ENCODE measurements at places on chromosomes 5 and 9.

DNA sequence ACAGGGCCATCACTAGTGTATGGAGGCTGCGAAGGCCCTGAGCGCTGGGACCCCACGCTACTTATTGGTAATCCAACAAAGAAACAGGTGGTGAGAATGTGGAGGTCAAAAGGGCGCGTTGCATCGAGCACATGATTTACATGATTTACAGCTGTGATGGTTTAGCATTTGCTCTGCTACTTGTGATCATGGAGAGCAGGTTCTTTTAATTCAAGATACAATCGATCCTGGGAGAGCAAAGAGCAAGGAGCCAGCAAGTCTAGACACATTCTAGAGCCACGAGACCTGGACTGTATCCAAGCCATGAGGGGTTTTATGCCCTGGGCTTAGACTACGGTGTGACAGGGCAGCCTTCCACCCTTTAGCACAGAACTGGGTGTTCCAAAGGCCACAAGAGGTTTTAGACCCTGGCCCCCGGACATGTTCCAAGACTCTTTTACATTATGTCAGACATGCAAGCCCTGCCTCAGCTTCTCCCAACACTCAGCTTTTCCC is 47.0 kb upstream of the CLK4 start:
- DNase-seq: no peak

DNA sequence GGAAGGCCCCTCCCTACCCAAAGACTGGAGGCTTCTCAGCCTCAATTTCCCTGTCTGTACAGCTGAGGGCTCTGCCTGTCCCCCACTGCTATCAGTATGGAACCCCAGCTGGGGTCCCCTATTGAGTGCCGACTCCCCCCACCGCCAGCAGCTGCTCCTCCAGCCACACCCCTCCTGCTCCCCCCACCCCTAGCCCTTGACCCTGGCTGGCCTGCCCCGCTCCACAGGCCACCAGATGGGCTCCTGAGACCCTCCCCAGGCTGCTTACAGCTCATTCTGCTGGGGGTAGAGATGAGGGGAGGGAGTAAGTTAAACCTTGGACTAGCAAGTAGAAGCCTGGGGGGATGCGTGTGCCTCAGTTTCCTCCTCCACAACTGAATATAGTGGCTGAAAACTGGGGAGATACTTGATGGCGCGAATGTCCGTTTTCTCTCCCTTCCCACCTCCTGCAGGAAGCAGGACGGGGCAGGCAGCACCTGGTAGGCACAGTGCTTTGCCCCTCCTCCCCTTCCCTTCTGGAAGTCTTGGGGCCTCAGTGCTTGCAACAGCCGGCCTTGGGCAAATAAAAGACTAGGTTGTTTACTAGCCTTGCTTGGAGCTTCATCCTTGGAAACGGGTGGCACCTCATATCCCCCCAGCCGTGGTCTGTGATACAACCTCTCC is 19.1 kb downstream of the URM1 start:
- DNase-seq: no peak

DNA sequence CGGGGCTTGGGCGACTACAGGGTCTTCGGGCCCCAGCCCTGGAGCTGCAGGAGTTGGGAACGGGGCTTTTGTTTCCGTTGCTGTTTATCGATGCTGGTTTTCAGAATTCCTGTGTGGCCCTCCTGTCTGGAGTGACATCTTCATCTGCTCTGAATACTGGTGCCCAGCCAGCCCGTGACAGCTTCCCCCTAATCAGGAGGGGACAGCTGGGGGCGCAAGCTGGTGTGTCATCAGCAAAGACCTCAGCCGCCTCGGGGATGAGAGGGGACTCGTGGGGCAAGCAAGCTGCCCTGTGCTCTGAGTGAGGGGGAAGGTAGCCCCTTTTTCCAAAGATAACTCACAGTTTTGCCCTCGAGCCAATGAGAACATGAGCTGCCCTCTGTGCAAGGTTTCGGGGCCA is 110.7 kb downstream of the RXRA start:
- no peak for DNase-seq

DNA sequence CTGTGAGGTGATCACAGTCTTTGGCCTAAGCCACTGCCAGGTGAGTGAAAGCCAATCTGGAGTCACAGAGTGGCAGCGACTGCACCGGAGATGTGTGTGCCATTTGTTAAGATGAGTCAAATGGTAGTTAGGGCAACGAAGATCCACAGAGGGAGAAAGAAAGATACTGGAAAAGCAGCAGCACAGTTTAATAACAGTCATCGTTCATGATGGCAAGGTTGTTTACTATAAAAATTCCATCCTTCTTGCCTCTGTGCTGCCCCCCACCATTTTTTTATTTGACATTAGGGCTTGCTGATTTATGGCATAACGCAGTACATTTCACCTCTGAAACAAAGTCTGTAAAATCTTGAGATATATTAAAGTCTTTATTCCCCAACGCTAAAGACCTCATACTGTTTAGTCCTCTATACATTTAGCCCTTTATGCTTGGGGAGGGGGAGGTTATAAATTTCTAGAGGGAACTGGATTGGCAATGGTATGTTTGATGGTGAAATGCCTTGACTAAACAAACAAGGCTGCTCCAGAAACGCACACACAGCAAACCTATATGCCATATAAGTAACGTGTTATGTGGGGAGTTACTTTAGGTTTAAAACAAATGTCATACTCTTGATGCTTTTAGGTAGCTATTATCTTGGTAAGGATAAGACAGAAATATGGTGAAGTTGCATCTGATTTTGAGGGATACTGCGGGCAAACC is 55.8 kb upstream of the ABL1 start:
- DNase-seq: no peak

- no peak for DNase-seq
Observed at GRCh38 chr9:12224449-12224848, 468.7 kb upstream of the TYRP1 start.

GRCh38 chr5:172607213-172607793 is 33.8 kb upstream of the NEURL1B start:
- no peak for DNase-seq

- peak; percentile 93 for DNase-seq
Observed at GRCh38 chr9:136991993-136992818, at the start of gene PAXX. Gene PAXX, plus strand, starts transcription at chr9:136992422. Its CDS starts 22 bp downstream, at chr9:136992444.

DNA sequence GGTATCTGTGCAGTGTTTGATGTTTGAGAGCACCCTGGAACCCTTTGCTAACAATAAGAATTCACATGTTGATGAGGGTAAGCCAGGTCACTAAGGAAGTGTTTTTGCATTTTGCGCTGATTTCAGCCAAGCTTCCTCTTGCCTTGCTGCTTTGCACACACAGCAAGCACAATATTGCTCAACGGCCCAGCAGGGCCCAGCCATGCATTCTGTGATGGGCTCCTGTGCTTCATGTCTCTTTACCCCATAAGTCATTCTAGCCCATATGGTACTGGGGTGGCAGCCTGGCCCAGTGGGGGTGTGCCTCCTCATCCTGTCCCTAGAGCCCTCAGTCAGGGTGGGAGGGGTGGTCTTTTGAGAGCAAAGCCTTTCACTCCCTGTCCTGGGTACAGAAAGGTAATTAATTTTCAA is 481.3 kb downstream of the GADD45G start:
- no peak for DNase-seq

DNA sequence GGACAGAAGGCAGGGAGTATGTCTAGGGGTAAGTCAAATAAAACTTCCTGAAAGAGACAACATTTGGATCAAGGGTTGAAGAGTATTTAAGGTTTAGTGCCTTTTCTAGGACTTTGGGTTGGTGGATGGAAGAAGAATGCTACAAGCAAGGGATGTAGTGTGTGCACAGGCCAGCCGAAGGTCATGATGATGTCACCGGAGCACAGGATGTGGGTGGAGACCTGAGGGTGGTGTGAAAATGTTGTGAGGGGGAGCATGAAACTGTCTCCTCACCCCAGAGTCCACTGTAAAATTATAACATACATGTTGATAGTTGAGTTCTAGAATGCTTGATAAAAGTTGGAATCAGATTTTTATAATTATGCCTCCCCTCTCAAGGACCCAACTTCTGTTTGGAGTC is 553.3 kb upstream of the SGCD start:
- DNase-seq: no peak

DNA sequence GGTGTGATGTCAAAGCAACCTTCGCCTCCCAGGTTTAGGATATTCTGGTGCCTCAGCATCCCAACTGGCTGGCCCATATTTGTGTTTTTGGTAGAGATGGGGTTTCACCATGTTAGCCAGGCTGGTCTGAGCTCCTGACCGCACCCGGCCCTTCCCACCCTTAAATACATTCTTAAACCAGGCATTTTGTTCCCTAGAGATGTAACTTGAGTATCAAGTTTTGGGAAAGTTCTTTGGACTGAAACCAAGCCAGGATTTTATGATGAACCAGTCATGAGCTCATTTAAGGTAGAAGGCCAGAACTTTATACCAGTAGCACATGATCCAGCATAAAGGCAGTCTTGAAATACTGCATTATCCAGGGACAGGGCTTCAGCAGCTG is 3.5 kb downstream of the RPL7A start:
- DNase-seq: no peak

DNA sequence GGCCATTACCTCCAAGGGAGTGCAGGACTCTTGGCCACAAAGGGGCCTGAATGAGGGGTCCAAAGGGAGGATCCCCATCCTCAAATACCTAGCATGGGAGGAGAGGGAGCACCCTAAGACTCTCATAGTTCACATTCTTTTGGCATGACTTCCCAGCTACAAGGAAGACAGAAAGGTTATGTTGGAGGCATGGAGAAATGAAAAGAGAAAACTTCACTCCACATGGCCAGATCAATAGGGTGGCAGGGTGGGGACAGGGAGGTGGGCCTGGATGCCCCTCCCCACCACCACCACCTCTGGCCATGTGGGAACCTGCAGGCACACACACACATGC is 97.6 kb downstream of the PAX5 start:
- DNase-seq: no peak

GRCh38 chr5:132369474-132370180 is at the start of gene SLC22A5:
Gene SLC22A5, plus strand, starts transcription at chr5:132369710. Its CDS starts 263 bp downstream, at chr5:132369973.
- peak; percentile 62 for DNase-seq

GRCh38 chr5:179699616-179700237 is 960 bp downstream of the CANX start:
- DNase-seq: no peak

DNA sequence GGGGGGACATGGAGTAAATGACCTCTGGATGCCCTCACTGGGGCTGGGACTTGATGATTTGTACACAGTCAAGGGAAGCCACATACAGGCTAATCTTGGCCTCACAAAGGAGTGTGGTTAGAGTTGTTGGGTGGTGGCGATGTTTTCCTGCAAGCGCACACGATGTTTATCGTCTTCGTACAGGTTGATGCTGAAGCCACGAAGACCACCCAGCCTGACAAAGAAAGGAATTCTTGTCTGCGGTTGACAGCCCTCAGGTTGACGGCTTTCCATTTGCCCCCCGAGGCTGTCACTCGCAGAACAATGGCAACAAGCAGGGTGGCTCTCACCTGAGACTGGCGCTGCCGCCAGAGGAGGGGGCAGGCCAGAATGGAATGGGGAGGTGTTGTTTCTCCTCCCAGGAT is 14.1 kb upstream of the XPA start:
- DNase-seq: no peak

GRCh38 chr5:66828548-66829357 is 232.6 kb downstream of the MAST4 start:
- peak; percentile 8 for DNase-seq

- no peak for DNase-seq
Observed at GRCh38 chr5:124309241-124309980, 437.0 kb downstream of the ZNF608 start.

DNA sequence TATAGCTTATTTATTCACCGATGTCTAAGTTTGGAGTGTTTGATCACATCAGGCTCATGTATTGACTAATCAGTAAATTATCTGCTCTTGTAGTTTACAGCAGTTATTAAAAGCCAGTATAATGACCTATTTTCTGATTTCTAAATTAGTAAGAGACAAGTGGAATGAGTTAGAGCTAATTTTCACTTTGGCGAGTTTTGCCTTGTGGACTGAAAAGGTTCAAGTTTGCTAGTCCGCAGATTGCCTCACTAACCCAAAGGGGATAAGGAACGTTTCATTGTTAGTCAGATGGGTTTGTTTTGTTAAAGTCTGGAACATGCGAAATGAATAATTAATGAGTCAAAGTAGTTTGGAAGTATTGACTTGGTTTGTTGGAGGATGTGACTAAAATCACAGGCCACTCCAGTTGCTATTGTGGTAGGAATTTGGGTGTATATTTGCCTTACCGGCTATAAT is 40.1 kb downstream of the SMARCA2 start:
- no peak for DNase-seq

GRCh38 chr9:36842560-36843530 is 191.2 kb downstream of the PAX5 start:
- DNase-seq: no peak

- DNase-seq: no peak
Observed at GRCh38 chr5:131635684-131636572, 899 bp upstream of the RAPGEF6 start.

GRCh38 chr9:77987880-77988525 is 43.6 kb downstream of the GNAQ start:
- no peak for DNase-seq

DNA sequence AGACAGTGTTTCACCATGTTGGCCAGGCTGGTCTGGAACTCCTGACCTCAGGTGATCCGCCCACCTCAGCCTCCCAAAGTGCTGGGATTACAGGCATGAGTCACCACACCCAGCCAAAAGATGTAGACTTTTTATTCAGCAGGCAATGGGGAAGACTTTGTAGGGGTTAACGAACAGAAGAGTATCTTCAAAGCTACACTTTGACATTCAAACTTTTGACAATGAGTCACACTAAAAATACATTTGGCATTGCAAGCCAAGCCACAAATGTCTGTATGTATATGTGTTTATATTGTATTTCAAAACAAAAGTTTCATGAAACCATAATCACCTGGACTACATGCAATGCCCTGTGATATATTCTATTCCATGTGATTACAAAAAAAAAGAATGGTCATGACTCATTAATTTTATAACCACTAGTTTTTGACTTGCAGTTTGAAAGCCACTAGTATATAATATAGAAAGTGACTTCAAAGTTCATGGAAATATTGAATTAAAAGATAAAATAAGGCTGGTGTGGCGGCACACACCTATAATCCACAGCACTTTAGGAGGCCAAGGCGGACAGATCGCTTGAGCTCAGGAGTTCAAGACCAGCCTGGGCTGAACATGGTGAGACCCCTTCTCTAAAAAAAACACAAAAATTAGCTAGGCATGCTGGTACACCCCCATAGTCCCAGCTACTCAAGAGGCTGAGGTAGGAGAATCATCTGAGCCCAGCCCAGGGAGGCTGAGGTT is 8.3 kb downstream of the DIMT1 start:
- DNase-seq: no peak

- no peak for DNase-seq
Observed at GRCh38 chr9:95343725-95344287, 26.3 kb upstream of the FANCC start.

GRCh38 chr5:72286798-72287197 is 33.2 kb downstream of the MRPS27 start:
- DNase-seq: no peak

GRCh38 chr5:57299986-57300385 is 126.1 kb downstream of the GPBP1 start:
- DNase-seq: no peak

Data from activated CD8-positive, alpha-beta memory T cell treated with anti-CD3 and anti-CD28 coated beads for 1 hour (primary cell).